ENCODE measurements at places on chromosomes 6 and 20. TPM values are rescaled to one million over a fixed set of nuclear protein-coding genes. Genes with fewer than 3 reads are reported as not detected.

ADGB gene
- total RNA-seq, result not detected

SLC24A3 gene
- not detected for total RNA-seq

GRCh38 chr20:19408971-19409370, 196.5 kb downstream of the SLC24A3 start:
- no peak for DNase-seq

EPPIN gene
- total RNA-seq, result not detected

CCN2 gene
- total RNA-seq, result not detected

- no peak for DNase-seq
These were observed 181.8 kb downstream of the ZMYND8 start for GRCh38 chr20:47174456-47175243.

GFRAL gene
- total RNA-seq, result not detected

CRIP3 gene
- 4.1 TPM for total RNA-seq

DNA sequence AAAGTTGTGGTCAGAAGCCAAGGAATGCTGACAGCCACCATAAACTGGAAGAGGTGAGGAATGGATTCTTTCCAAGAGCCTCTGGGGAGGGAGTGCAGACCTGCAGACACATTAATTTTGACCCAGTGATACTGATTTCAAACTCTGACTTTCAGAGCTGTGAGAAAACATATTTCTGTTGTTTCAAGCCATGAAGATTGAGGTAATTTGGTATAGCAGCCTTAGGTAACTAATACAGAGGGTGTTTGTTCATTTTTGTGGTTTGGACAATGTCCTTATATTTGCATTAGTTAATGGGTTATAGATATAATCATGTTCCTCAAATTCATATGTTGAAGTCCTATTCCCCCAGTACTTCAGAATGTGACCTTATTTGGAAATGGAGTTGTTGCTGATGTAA, 85.4 kb upstream of the GTSF1L start:
- DNase-seq, result no peak

DNA sequence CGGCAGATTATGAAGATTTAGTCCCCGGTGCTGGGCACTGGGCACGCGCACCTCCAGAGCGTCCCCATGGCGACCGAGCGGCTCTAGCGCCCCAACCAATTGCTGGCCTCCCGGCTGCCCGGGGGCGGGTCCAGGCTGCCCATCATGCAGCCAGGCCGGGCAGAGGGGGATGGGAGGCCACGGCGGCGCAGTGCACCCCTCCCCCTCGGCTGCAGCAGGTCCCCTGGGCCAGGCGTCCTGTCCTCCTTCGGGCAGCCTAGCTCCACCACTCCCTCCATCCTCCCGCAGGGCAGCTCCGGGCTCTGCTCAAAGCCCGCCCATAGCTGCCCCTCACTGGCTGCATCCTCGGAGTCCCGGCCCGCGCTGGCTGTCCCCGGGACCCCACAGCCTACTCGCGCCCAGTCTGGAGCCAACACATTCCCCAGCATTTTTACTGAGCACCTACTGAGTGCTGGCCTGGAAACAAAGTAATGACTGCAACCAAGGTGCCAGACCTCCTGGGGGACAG, 99.4 kb downstream of the ASXL1 start:
- DNase-seq, result no peak

DNA sequence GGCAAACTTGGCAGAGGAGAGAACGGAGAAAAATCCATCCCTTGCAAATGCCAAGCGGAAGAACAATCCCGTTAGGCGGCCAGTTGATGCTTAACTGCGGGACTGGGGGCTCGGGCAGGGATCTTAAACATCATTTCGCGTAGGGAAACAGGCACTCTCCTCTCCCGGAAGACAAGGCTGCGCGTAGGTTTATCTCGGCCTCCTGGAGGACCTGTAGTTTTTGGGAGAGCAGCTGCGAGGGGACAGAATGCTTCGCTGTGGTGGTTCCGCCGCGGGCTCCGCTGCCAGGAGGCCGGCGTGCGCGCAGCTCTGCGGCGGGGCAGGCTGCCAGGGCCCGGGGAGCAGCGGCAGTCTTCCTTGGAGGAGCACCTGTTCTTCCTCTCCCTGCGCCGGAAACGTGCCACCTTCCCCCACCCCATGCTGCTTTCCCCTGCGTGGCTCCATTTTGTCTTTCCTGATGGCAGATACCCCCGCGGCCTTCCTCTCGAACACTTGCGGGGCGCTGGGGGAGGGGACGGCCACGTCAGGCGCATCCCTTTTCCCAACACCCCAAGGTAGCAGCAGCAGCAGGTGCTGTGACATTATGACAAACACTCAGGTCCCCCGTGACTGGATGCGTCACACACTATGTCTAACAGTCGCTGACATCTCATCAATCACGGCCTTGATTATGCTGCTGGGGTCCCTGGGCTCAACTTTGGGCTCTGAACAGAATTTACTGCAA, 230.7 kb upstream of the BTBD3 start:
- DNase-seq, result no peak

- no peak for DNase-seq
These were observed 34.1 kb downstream of the UTRN start for GRCh38 chr6:144319211-144319610.

GRCh38 chr6:1641343-1641885, 31.7 kb downstream of the FOXC1 start:
- DNase-seq, result no peak

- no peak for DNase-seq
These were observed 840.0 kb downstream of the C6orf118 start for GRCh38 chr6:164469276-164469949.

DNA sequence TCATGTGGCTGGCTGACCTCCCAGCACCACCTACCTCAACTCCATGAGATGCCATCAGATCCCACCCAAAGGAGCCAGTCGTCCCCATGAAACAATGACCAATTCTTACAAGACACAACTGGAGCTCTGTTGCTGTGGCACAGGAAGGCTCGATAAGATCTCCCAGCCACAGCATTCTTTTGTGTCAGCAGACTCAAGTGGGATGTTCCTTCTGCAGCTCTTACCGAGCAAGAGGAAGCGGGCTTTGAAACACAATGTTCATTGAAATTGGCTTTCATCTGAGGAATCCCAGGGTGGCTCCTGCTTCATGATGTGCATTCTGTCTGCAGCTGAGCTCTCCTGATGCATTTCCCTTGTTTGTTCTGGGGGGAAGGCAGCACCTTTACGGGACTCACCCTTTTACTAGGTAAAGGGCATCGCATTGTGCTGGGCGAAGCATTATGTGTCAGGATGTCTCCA, 222.0 kb upstream of the SGK1 start:
- DNase-seq, result no peak

GRCh38 chr6:1894954-1895353, 285.2 kb downstream of the FOXC1 start:
- DNase-seq, result no peak

- DNase-seq, result no peak
These were observed 47.7 kb downstream of the STMND1 start for GRCh38 chr6:17149571-17149970.

DNA sequence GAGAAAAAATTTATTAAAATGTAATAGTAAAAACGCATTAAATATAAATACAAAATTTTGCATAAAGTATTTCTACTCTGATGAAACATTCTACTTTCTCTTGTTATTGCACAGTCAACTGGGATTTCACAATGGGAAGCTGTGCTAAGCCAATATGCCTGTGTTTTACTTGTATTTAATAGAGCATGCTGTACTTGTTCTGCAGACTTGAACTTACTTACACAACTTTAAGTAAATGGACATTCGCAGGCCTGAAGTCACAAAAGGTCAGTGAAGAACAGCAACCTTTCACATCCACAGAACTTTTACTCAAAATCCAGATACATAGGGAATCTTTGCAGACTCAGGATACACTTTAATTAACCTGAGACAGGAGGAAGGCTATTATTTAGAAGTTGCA, 409.5 kb downstream of the BTBD3 start:
- no peak for DNase-seq

DNA sequence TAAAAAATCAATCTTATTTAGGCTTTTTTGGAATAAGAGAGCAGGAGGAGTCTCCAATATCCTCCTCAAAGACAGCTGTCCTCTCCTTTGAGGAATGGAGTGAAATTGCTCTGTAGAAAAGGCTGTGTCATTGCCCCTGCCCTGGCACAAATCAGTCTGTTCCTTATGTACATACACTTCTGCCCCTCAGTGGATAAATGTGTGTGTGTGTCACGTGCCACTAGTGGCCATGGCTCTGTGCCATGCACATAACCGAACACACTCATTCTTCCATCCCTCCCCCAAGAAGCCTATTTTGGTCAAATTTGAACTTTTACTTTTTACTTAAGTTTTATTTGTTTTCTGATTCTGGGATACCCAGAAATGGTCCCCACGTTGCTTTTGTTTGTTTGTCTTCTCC, 49.2 kb downstream of the ANKS1A start:
- no peak for DNase-seq
